Fibroblast of skin of right quadriceps (primary cell): ENCODE measurements at places on chromosomes 5 and 9.

DNA sequence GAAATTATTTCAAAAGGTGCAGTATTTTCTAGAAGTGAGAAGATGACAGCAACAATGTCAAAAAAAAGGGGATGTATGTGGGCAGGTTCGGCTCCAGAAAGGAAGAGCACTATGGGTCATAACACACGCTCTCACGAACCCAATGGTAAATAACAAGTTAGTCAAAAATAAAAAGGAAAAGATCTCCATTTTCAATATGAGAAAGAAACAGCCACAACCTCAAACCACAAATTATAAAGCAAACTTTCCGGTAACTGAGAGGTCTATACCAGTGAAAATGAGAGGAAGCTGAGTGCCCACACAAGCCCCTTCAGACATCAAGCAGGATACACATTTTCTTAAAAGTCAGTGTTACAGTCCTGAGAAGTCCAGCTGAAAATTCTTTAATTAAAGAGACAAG lies 398.5 kb upstream of the RPS23 start:
- no peak for DNase-seq

DNA sequence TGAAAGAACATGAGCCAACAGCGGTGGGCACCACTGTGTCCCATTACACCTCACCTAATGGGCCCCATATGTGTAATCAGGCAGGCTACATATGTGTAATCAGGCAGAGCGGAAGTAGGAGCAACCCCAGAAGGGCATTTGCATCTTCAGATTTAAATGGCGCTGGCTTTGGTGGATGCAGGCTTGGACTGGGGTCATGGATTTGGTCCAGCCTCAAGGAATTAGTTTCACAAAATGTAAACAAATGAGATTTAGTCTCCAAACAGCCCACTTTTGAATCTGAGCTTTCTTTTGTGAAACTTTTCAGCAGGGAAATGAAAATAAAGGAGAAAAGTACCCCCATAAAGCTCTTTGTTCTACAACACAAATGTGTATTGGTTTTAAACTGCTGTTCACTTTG lies 161.3 kb downstream of the LPAR1 start:
- DNase-seq: no peak

GRCh38 chr5:16552666-16553343 lies 64.0 kb downstream of the RETREG1 start:
- DNase-seq: peak; percentile 58

DNA sequence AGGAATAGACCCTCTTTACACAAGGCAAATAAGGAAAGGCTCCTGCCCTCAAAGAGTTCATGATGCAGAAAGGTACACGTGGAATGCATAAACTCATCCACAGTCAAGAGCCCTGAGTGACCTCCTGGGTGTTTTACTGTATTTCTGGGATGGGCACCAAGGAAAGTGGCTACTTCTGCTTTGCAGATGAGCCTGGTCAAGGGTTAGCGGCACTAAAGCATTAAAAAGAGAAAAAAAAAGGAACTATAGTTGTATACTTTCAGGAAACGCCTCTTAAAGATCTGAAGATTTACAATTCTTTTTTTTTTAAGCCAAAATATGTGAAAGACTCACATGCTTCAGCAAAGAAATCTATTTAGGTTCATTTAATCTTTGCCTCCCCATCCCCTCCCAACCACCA lies 366.2 kb upstream of the PDE4D start:
- DNase-seq: no peak

GRCh38 chr5:168813184-168813968 lies 234.2 kb upstream of the PANK3 start:
- no peak for DNase-seq

DNA sequence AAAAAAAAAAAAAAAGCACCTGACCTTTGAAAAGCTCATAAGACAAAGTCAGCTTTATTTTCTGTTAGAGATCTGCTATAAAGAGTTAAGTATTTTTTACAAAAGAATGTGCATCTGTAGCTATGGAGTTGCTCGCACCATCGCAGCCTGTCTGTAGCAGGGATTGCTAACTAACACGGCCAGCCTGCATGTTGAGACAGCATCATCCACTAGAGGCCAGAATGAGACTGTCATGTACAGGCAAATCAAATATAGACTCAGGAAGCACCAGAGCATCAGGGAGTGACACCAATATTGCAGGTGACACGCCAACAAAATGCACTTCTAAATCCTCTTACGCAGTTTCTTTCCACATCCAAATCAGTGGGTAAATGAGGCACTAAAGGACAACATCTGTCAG lies 136.3 kb upstream of the RASEF start:
- DNase-seq: peak; percentile 48

DNA sequence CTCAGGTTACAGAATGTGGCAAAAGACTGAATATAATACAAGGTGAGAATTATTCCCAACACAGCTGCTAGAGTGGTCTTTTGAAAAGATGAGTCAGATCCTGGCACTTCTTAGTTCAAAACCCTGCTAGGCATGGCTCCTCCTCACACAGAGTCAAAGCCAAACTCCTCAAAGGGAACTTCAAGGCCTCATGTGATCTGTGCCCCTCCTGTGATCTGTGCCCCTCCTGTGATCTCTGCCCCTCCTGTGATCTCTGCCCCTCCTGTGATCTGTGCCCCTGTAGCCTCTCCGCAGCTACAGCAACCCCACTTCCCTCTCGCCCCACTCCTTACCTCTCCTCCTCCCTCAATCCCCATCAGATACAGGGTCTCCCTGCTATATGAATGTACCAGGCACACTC lies 525.5 kb upstream of the CCNG1 start:
- no peak for DNase-seq
